AG08395 (cell line): ENCODE measurements at places on chromosomes 16 and 17.

DNA sequence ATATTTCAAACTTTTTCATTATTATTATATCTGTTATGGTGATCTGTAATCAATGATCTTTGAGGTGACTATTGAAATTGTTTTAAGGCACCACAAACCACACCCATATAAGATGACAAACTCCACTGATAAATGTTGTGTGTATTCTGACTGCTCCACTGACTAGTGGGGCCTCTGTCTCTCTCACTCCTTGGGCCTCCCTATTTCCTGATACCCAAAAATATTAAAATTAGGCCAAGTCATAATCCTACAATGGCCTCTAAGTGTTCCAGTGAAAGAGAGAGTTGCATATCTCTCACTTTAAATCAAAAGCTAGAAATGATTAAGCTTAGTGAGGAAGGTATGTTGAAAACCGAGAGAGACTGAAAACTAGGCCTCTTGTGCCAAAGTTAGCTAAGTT lies 23.4 kb downstream of the CYLD start:
- no peak for DNase-seq

DNA sequence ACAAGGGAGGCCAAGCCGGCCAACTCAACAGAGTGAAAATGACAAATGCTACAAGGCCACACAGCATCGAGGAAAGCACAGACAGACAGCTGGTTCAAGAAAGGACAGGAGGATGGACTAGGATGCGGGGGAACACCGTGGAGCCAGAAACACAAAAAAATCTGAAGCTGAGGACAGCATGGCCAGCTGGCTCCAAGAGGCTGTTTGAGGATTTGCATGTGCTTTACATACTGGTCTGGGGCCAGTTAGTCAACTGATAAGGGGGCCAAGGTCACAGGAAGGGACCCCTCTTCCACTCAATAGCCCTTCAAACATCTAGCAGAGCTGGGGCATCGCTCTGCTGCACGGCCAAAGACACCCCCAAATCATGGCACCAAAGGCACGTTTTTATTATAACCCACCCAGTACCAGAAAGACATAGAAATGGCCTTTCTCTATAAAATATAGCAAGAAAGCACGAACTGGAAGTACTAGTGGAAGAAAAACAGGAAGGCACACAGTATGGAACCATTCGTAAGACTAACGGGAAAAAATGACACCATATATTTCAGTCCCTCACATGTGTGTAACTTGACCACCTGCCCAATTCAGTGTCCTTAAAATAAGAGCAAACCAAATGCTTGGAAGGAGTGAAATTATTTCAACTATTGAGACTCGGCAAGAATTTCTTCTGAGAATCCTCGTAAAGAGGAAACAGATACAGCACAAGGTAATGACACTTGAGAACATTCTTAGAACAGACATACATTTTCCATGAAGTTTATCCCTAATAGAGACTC lies 7.8 kb upstream of the SRL start:
- DNase-seq, result no peak

- no peak for DNase-seq
These were observed 38.5 kb downstream of the GRB7 start for GRCh38 chr17:39776252-39776651.

GRCh38 chr16:20931066-20931600 lies 30.6 kb downstream of the LYRM1 start:
- peak; percentile 35 for DNase-seq

DNA sequence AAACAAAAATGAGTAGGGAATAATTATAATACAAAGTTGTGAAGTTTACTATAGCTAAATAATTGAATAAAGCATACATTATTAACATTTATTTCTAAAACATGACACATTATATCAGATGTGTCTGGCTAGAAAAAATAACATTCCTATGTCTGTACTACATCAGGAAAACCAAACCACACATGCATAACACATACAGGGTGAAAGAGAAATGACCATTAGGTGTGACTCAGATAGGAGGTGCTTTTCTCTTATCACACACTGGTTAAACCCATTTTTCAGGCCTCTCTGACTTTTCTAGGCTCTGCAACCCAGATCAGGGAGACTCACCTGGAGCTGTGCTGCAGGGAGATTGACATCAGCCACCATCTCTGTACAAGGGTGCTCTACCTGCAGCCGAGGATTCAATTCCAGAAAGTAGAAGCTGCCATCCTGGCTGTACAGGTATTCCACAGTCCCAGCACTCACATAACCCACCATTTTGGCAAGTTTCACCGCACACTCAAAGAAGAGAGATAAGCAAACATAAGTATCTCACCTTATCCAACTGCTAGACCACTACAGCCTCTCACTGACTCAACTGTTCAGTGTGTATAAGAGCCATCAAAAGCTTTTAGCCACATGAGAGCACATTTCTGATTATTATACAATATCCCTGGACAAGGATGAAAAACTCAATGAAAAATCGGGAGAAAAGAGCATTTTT lies 116.6 kb upstream of the C17orf78 start:
- peak; percentile 48 for DNase-seq

DNA sequence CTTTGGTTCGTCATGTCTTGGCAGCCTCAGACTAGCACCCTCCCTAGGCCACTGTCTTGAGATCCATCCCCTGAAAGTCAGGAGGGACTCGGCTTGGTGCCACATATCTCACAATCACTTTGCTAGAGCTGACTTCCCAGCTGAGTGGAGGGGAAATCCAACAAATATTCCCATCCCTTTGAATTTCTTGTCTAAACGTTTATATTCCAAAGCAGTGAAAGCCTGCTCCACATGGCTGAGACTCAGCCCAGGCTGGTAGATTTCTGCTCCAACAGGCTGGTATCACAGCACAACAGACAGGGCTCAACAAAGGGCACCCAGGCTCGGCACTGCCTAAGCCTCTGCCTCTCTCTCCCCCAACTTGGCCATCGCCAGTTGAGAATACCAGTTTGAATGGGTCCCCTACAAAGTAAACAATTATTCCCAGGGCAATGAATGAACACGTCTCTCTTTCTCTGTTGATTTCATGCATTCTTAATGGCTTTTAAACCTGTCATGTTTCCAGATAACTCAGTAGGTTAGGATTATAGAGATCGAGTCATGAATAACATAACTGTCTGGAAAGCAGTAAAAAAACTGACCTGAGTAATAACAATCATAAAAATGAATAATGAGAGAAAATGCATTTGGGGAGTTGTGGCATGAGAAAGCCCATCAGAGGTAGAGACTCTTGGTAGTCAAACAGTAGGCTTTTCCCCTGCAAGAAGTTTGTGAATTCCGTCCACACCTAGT lies 1.0 kb downstream of the KRT13 start:
- DNase-seq, result no peak

- DNase-seq, result peak; percentile 83
These were observed 15.4 kb upstream of the SPATA32 start for GRCh38 chr17:45277216-45277849.

- DNase-seq, result peak; percentile 24
These were observed 295.7 kb upstream of the FOXF1 start for GRCh38 chr16:86214326-86215232.

DNA sequence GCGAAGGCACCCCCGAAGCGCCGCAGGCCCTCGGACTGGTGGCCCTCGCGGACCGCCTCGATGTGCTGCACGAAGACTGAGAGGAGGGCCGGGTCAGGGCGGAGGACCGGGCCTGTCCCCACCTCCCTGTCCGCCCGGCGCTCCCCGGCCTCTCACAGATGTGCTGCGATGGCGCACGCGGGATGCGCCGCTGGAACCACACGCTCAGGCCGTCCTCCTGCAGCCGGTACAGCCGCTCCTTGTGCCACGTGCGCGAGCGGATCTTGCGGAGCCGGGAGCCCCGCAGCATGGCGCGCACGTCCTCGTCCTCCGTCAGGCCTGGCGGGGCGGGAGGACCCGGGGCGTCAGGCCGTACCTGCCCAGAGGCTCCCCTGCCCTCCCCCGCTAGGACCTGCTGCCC lies 11.3 kb downstream of the PLCD3 start:
- no peak for DNase-seq

- DNase-seq, result no peak
These were observed 9.8 kb downstream of the SCGB1C2 start for GRCh38 chr17:146983-147761.

- no peak for DNase-seq
These were observed 7.8 kb downstream of the CD300A start for GRCh38 chr17:74474043-74474792.

DNA sequence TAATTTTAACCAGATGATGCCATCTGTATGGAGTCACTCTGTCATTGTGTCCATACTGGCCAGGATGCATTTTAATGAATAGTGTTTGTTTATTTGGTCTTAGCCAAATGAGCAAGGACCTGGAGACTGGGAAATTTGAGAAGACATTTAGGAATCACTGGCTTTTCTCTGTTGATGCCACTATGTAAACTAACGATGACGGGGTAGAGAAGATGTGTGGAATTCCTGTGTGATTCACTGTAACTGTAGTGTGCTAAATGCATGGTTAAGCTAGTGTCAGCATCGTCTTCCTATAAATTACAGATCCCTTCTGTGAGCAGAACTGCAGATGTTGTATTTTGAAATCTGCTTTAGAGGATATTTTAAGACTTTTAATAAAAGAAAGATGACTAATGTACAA lies 66.6 kb downstream of the NOS2 start:
- DNase-seq, result no peak

- DNase-seq, result no peak
These were observed 25.1 kb downstream of the C1QTNF1 start for GRCh38 chr17:79048826-79049755.

DNA sequence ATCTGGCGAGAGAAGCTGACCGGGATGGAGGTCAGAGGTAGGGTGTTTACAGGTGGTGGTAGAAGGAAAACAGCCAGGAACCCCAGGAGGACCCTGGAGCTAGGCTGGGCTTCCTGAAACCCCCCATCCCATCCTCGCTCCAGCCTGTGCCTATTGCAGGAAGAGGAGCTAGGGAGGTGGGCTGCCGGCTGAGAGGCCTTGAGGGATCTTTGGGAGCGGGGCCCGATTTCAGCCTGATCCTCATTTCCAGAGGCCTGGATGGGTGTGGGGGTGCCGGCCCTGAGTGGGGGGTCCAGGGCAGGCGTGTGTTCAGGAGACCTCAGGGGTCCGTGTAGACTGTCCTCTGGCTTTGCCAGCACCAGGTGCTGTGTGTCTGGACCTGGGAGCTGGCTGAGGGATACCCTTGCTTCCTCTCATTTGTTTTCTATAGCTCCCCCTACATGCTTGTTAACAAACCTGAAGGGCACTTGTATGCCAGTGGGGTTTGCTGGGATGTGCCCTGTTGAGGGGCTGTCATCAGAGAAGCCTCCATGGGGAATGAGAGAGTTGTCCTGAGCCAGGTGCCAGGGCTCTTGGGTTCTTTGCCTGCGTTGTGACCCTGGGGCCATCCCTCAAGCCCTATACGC lies 18.9 kb upstream of the RAP1GAP2 start:
- DNase-seq, result no peak

- peak; percentile 69 for DNase-seq
These were observed 477.4 kb downstream of the SLC39A11 start for GRCh38 chr17:72614871-72615626.

DNA sequence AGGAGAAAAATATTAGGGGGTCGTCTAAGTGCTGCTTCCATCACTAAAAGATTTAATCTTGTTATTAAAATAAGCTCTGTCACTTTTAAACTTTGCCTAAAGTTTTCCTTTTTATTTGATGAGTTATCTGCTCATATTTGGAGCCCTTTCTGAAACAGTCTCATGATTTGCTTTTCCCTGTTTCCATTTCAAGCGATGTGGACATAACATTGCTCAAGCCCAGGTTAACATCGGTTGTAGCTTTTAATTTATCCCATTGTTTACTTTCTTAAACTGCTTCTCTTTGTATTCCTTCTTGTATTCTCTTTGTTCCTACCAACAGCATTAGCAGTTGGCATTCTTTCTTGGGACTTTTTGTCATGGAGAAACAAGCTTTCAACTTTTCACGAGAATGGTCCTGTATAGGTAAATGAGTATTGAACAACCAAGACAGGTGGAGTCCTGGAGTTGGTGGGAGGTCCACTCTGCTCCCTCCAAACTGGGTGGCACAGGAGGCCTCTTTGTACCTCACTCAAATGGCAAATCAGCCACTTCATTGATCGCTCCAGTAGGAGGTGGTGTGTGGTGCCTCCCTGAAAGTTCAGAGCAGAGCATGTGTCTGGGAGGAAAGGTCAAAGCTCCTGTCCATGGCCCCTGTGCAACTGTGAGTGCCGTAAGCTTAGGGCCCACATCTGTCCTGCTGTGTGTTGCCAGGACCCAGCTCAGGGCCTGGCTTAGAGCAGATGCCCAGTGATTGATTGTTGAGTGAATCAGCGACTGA lies 107.0 kb downstream of the CYLD start:
- DNase-seq, result no peak

- DNase-seq, result peak; percentile 94
These were observed 21.2 kb downstream of the ARHGAP17 start for GRCh38 chr16:24993722-24994686.

- no peak for DNase-seq
These were observed 878 bp downstream of the TRIM72 start for GRCh38 chr16:31214708-31215286.
